SJSA1 (cell line): ENCODE measurements at places on chromosomes 2 and 18. TPM values are rescaled to one million over a fixed set of nuclear protein-coding genes. Genes with fewer than 3 reads are reported as not detected.

DNA sequence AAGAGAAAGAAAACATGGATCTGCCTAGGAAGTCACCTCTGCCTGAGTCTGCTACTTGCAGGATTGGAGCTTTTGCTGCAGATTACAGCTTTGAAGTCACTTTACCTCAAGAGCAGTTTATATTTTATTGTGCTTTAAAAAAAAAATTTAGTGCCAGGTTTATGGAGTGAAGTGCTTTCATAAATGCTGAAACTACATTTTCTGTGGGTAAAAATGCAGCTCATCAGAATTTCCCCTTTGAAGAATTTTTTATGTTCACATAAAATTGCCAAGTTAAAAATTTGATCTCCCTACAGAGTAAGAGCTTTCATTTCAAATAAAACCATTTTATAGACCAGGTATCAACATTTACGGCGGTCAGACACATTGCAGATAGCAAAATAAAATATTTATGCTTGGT, 25.2 kb downstream of the BCL2L11 start:
- no peak overlapping the region for H3K27ac ChIP-seq
- H3K4me1 ChIP-seq: no peaks in the 10 kb centered on the region
- no peak overlapping the region for H3K4me3 ChIP-seq
- no peaks in the 10 kb centered on the region for H3K36me3 ChIP-seq
- DNase-seq: no peak

DNA sequence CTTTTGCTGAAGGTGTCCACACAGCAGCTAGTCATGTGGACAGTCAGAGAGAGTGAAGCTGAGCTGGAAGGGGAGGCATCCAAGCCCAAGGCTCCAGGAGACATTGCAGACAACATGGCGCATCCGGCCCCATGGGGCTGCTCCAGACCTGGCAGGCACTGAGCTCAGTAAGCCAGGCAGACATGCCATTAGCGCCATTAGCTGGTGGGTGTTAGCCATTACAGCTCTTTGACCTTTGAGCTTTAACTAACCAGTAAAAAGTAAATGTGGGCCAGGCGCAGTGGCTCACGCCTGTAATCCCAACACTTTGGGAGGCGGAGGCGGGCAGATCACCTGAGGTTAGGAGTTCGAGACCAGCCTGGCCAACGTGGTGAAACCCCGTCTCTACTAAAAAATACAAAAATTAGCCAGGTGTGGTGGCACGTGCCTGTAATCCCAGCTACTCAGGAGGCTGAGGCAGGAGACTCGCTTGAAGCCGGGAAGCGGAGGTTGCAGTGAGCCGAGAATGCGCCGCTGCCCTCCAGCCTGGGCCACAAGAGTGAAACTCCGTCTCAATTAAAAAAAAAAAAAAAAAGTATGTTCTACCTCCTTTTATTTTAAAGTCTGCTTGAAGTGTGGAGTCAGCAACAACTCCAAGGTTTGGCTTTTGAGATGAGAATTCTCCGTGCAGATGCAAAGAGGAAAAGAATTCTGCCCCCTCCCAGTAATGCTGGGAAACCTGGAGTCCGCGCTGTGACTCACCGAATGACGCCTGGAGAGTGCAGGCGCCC, 69.4 kb downstream of the TWSG1 start:
- no peak for DNase-seq
- no peak overlapping the region for H3K4me3 ChIP-seq
- H3K36me3 ChIP-seq: peaks cover 17% of the 10 kb centered on the region; the same call in 1 of the 2 replicates
- no peak overlapping the region for H3K27ac ChIP-seq
- peaks cover 4% of the 10 kb centered on the region; the same call in 1 of the 2 replicates for H3K4me1 ChIP-seq

- no peaks in the 10 kb centered on the region for H3K27me3 ChIP-seq
- peaks cover 72% of the 10 kb centered on the region for H3K36me3 ChIP-seq
- H3K4me1 ChIP-seq: peaks cover 50% of the 10 kb centered on the region
- DNase-seq: peak; percentile 58
- no peak overlapping the region for H3K27ac ChIP-seq
Observed at GRCh38 chr2:47029737-47030524, 114.3 kb upstream of the MCFD2 start.

- DNase-seq: no peak
- H3K27me3 ChIP-seq: no peaks in the 10 kb centered on the region
- H3K36me3 ChIP-seq: no peaks in the 10 kb centered on the region
- H3K27ac ChIP-seq: no peak overlapping the region
- H3K4me3 ChIP-seq: no peak overlapping the region
Observed at GRCh38 chr2:159546716-159547430, 69.5 kb downstream of the BAZ2B start.

DNA sequence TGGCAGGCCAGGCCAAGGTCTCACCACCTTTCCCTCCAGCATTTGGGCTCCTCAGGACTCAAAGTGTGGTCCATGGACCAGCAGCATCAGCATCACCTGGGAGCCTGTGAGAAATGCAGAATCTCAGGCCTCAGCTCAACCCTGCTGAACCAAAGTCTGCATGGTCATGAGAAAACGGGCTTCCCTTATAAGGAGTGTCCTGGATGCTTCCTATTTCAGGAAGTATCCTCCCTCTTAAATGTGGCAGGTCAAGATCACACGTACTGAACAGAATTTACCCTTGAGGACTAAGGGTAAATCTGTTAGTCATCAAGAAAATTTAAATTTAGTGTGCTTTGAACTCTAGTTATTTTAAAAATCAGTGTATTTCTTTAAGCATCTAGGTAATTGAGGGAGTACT, 11.8 kb downstream of the CD8A start:
- H3K4me1 ChIP-seq: no peaks in the 10 kb centered on the region
- no peak overlapping the region for H3K27ac ChIP-seq
- H3K36me3 ChIP-seq: no peaks in the 10 kb centered on the region
- H3K4me3 ChIP-seq: no peak overlapping the region
- no peaks in the 10 kb centered on the region for H3K27me3 ChIP-seq

- H3K27me3 ChIP-seq: no peaks in the 10 kb centered on the region
- H3K36me3 ChIP-seq: no peaks in the 10 kb centered on the region
- H3K4me1 ChIP-seq: no peaks in the 10 kb centered on the region
- no peak overlapping the region for H3K27ac ChIP-seq
- H3K4me3 ChIP-seq: no peak overlapping the region
- DNase-seq: no peak
Observed at GRCh38 chr2:45676088-45676487, 24.6 kb downstream of the PRKCE start.

DNA sequence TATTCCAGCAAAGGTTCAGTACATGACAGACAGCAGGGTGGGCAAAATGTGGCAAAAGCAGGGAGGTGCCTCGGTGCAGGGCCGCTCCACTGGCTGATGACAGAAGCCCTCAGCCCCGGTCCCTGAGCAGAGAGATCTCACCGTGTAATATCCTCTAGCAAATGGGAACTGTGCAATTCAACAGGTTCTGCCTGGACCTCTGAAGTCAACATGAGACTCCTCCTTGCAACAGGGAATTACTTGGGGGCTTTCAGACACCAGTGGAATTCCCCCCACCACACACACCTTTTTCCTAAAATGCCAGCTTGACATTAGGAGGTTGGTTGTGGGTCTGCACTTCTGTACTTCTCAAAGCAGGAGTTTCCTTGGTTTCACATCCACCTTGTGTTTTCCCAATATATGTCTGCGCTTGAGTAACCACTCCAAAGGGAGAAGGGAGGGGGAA, 50.8 kb downstream of the SPRED2 start:
- no peaks in the 10 kb centered on the region for H3K27me3 ChIP-seq
- no peak overlapping the region for H3K27ac ChIP-seq
- DNase-seq: no peak
- peaks cover 2% of the 10 kb centered on the region; the same call in 1 of the 2 replicates for H3K36me3 ChIP-seq

DSG2 gene
- total RNA-seq: 48.2 and 65.5 TPM in 2 replicates

TEKT4 gene
- not detected in 2 replicates for total RNA-seq
